ENCODE measurements at places on chromosomes 13 and 19. TPM values are rescaled to one million over a fixed set of nuclear protein-coding genes. Genes with fewer than 3 reads are reported as not detected.

- H3K27ac ChIP-seq: no peak overlapping the region
- no peaks in the 10 kb centered on the region for H3K27me3 ChIP-seq
- no peaks in the 10 kb centered on the region for H3K36me3 ChIP-seq
- H3K4me1 ChIP-seq: no peaks in the 10 kb centered on the region
Observed at GRCh38 chr13:61110732-61111131, 304.9 kb downstream of the PCDH20 start.

The ETV2 gene
- total RNA-seq: 1.2 TPM

DNA sequence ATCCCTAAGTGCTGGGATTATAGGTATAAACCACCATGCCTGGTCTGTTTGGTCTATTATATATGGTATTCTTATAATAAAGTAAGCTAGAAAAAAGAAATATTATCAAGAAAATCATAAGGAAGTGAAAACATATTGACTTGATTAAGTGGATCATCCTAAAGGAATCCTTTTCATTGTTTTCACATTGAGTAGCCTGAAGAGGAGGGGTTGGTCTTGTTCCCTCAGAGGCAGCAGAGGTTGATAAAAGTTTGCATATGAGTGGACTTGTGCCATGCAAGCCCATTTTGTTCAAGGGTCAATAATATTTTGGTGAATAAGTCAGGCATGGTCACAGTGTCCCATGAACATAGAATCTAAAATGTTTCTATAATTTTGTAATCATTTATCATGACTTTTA lies 52.7 kb downstream of the ZNF627 start:
- H3K4me1 ChIP-seq: no peaks in the 10 kb centered on the region
- peaks cover 19% of the 10 kb centered on the region for H3K36me3 ChIP-seq
- no peaks in the 10 kb centered on the region for H3K27me3 ChIP-seq
- H3K4me3 ChIP-seq: no peak overlapping the region
- no peak for DNase-seq

- H3K36me3 ChIP-seq: no peaks in the 10 kb centered on the region
- H3K4me3 ChIP-seq: no peak overlapping the region
- peaks cover 1% of the 10 kb centered on the region for H3K27me3 ChIP-seq
- no peak overlapping the region for H3K27ac ChIP-seq
Observed at GRCh38 chr13:80475718-80476117, 134.8 kb upstream of the SPRY2 start.

DNA sequence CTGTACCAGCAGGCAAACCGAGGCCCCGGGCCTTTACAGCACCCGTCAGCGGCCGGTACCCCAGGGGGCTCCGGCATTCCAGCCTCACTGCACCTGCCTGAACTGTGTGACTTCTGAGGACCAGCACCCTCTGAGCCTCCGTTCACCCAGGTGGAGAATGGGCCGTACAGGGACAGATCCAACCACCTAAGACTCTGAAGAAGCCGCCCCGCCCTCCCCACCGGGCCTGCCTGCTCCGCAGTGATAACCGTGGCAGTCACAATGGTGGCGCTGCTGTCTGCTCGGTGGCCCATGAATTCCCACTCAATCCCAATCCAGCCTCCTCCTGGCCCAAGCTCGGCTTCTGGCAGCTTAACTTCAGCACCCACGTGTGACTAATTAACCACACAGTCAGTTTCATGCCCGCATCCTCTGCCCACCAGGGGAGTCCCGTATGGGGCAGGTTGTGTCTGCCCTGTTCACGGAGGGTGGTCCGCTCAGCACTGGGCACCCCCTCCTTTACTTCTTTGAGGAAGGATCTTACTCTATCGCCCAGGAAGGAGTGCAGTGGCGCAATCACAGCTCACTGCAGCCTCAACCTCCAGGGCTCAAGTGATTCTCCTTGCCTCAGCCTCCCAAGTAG lies 3.4 kb downstream of the TCF3 start:
- H3K36me3 ChIP-seq: peaks cover 25% of the 10 kb centered on the region
- peak; percentile 47 for DNase-seq
- H3K27ac ChIP-seq: no peak overlapping the region
- H3K4me3 ChIP-seq: no peak overlapping the region

DNA sequence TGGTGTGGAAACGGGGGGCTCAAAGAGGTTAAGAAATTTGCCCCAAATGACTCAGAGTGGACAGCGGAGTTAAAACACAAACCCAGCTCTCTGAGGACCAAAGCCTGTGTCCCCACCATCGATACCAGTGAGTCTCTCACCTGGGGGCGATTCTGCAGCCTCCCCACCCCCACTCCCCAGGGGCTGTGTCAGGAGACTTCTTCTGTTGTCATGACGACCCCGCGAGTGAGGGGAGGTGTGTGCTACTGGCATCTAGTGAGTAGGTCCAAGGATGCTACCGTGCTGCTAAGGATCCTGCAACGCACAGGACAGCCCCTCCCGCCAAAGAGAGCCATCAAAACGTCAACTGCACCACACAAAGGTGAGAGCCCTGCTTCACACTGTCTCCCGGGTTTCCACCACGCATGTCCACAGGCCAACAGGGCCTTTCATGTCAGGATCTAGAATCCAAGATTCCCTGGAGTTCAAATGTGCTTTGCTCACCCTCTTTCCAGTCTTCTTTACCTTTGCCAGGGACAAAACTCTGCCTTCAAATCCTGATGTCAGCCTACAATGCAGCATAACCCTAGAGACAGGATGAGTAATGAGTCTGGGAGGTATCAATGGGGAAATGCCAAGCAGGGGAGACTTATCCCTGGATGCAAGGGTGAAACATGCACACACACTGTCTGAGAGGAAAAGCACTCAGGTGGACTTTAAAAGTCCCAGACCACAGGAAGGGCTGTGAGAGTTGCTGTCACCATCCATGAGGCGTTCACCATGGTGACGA lies 3.9 kb downstream of the RANBP3 start:
- DNase-seq: peak; percentile 25
- H3K27me3 ChIP-seq: no peaks in the 10 kb centered on the region
- H3K4me3 ChIP-seq: peak overlapping the region; percentile 95
- peak overlapping the region; percentile 88 for H3K27ac ChIP-seq
- H3K36me3 ChIP-seq: peaks cover 57% of the 10 kb centered on the region
- peaks cover 70% of the 10 kb centered on the region for H3K4me1 ChIP-seq

GRCh38 chr13:41809962-41810361 lies 150.9 kb downstream of the VWA8 start:
- H3K4me3 ChIP-seq: no peak overlapping the region
- peaks cover 24% of the 10 kb centered on the region for H3K4me1 ChIP-seq
- no peaks in the 10 kb centered on the region for H3K27me3 ChIP-seq
- DNase-seq: no peak

DNA sequence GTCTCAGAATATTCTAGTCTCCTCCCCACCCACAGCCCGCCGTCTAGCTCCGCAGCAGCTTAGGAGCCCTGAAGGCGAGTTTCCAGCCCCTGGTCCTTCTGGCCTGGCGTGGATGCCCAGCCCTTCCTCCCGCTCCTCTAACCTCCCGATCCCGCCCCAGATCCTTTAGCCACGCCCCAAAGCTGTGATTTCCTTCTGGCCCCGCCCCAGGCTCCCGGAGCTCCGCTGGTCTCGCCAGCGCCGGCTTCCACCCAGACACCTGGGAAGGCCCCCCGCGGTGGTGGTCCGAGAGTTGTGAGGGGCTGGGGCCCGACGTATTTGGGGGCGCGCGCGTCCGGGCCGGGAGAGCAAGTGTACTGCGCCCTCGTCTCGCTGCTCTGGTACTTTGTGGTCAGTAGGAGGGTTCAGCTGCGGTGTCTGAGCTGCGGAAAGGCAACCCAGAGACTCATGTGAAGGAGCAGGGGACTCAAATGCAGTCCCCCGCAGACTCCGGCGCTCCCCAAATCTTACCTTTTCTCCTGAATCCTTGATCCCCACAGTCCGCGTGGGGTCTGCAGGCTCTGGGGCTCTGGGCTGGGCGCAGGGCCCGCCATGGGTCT lies at the start of gene CGB7:
TSS of gene CGB7 (minus strand) at position 114 of the 599 bp plus-strand sequence. CDS start 2,374 bp downstream, outside the sequence.
- peaks cover 18% of the 10 kb centered on the region for H3K4me1 ChIP-seq
- H3K27ac ChIP-seq: no peak within 1 kb of the TSS
- H3K27me3 ChIP-seq: peaks cover 39% of the 10 kb centered on the region

The ACER1 gene
- total RNA-seq: not detected

- peaks cover 8% of the 10 kb centered on the region for H3K36me3 ChIP-seq
- H3K4me1 ChIP-seq: peaks cover 33% of the 10 kb centered on the region
- H3K27me3 ChIP-seq: peaks cover 44% of the 10 kb centered on the region
- peak overlapping the region; percentile 83 for H3K27ac ChIP-seq
- peak; percentile 75 for DNase-seq
Observed at GRCh38 chr19:49442771-49443365, 1.5 kb upstream of the SLC17A7 start.

The OR4F17 gene
- total RNA-seq: not detected

- peaks cover 15% of the 10 kb centered on the region for H3K4me1 ChIP-seq
- H3K27me3 ChIP-seq: peaks cover 9% of the 10 kb centered on the region
- peak overlapping the region; percentile 19 for H3K4me3 ChIP-seq
- H3K36me3 ChIP-seq: no peaks in the 10 kb centered on the region
- no peak overlapping the region for H3K27ac ChIP-seq
- DNase-seq: no peak
Observed at GRCh38 chr19:51691584-51692428, 1.3 kb upstream of the SPACA6 start.

The DLL3 gene
- 1.3 TPM for total RNA-seq

DNA sequence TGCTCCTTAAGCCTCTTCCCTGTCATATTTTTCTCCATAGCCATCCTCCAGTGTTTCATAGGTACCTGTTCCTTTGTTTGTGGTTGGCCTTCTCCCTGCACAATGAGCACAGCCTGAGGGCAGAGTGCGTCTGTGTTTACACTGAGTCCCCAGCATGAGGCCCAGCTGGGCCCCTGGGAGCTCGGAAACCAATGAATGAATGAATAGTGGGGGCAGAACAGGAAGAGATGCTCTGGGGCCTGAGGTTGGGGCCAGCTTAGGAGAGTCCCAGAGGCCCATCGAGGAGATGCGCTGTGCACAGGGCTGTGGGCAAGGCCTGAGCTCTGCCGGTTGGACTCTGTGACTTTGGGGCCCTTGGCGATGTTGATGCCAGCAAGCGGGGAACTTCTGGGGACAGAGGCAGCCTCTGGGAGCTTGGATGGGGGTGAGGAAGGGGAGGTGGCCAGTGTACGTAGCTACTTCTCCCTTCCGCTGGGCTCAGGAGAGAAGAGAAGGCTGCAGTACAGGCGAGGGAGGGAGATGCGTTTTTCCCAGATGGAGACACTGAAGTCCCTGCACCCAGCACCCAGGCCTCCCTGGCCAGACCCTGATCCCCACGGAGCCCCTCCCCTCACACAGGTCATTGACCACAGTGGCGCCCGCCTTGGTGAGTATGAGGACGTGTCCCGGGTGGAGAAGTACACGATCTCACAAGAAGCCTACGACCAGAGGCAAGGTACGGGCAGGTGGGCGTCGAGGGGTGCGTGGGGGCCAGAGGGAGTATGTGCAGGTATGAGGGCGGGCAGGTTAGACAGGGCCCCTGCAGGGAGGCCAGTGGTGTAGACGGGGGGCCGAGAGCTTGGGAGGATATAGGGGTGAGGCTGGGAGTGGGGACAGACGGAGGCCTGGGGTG lies 5.1 kb downstream of the TBCB start:
- peaks cover 17% of the 10 kb centered on the region for H3K4me1 ChIP-seq
- H3K4me3 ChIP-seq: no peak overlapping the region
- DNase-seq: no peak
- no peak overlapping the region for H3K27ac ChIP-seq
- peaks cover 23% of the 10 kb centered on the region for H3K36me3 ChIP-seq

DNA sequence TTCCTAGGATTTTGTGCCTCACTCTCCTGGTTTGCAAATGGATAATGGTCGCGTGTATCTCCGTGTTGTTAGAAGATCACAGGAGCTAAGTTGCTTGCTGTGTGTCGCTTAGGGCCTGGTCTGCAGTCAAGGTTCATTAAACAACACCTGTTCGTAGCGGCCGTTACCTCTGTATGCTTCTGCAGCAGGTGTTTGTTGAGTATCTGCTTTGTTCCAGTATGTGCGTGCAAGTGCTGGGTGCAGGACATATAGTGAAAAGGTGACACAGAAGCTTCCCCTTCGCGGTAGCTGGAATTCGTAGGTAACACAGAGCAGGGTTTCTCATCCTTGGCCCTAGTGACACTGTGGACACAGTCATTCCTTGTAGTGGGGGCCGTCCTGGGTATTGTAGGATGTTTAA lies 5.4 kb downstream of the MED25 start:
- no peaks in the 10 kb centered on the region for H3K27me3 ChIP-seq
- H3K4me3 ChIP-seq: no peak overlapping the region
- H3K27ac ChIP-seq: no peak overlapping the region
- DNase-seq: no peak
- peaks cover 6% of the 10 kb centered on the region for H3K36me3 ChIP-seq

DNA sequence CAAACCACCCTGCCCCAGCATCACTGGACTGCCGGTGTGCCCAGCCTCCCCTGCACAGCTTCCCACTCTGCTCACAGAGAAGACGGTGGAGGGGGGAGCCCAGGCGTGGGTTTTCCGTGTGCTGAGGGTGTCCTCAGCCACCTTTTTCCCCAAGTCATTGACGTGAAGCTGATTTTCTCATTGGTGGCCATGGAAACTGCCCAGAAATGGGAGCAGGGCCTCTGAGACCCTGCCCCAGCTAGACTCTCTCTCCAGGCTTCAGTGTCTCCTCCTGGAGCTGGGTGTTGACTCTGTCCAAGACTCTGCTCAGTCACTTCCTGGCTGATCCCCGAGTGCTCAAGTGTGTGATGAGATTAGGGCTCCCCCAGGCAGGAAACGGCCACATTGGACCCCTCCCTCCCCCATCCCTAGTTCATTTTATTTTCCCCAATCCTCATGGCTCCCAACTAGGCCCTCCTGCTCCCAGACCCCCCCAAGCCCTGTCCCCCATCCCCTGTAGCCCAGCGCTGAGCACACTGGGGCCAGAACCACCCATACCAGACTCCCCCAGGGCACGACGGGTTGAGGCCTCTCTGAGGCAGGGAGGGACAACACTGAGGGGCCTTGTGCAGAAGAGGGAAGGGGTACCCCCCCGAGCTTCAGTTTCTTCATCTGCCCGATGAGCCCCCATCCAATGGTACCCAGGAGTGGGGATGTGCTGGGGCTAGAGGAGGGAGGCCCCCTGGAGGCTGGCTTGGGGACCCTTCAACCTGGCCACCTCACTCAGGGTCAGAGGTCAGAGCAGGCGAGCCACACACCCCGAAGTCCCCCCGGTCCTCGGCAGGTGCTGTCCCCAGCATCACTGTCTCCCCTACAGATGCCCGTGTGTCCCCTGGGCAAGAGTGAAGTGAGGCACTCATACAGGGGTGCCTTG lies 1.2 kb upstream of the F2RL3 start:
- no peak for DNase-seq
- H3K4me3 ChIP-seq: no peak overlapping the region
- no peak overlapping the region for H3K27ac ChIP-seq

GRCh38 chr19:23784274-23784673 lies 25.6 kb upstream of the ZNF681 start:
- no peaks in the 10 kb centered on the region for H3K27me3 ChIP-seq
- peaks cover 4% of the 10 kb centered on the region for H3K4me1 ChIP-seq
- no peak overlapping the region for H3K4me3 ChIP-seq
- no peak for DNase-seq
- no peak overlapping the region for H3K27ac ChIP-seq
- peaks cover 44% of the 10 kb centered on the region for H3K36me3 ChIP-seq

- no peaks in the 10 kb centered on the region for H3K36me3 ChIP-seq
- no peak overlapping the region for H3K4me3 ChIP-seq
- no peak overlapping the region for H3K27ac ChIP-seq
- H3K27me3 ChIP-seq: no peaks in the 10 kb centered on the region
Observed at GRCh38 chr13:85910962-85911361, 111.7 kb upstream of the SLITRK6 start.

- H3K4me3 ChIP-seq: no peak overlapping the region
- peaks cover 20% of the 10 kb centered on the region for H3K4me1 ChIP-seq
- no peak overlapping the region for H3K27ac ChIP-seq
- H3K27me3 ChIP-seq: no peaks in the 10 kb centered on the region
Observed at GRCh38 chr13:24459234-24459633, 53.3 kb downstream of the PARP4 start.

The CDC42EP5 gene
- total RNA-seq: 0.45 TPM

The ZNF568 gene
- 8.1 TPM for total RNA-seq

- no peaks in the 10 kb centered on the region for H3K4me1 ChIP-seq
- H3K27me3 ChIP-seq: no peaks in the 10 kb centered on the region
- H3K27ac ChIP-seq: no peak overlapping the region
- no peak for DNase-seq
- H3K4me3 ChIP-seq: no peak overlapping the region
- H3K36me3 ChIP-seq: no peaks in the 10 kb centered on the region
Observed at GRCh38 chr19:32097011-32097410, 248.4 kb upstream of the ZNF507 start.

The APLP1 gene
- 2.0 TPM for total RNA-seq
